COR-L47 (cell line): ENCODE measurements at places on chromosomes 4 and X.

- peak; percentile 34 for DNase-seq
Observed at GRCh38 chrX:110210417-110211139, 107.3 kb downstream of the AMMECR1 start.

- DNase-seq = no peak
Observed at GRCh38 chr4:69787879-69788278, 27.5 kb upstream of the SULT1B1 start.

DNA sequence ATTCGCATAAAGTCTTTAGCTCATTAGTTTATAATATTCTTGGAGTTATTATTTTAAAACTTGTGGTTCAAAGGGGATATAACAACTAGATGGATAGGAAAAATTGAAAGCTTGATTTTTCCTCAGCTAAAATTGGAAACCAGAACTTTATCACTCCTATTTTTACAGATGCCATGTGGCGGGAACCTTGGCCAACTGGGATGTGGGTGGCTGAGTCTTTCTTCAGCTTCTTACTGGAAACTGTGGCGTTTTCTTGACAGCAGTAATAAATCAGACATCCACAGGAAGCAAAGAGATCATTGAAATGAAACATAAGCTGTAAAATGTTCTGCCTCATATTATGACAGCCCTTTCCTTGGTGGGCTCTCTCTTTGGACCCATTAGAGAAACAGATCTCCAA lies 84.1 kb downstream of the SPATA18 start:
- no peak for DNase-seq

GRCh38 chrX:7074148-7074907 lies 73.2 kb upstream of the STS start:
- no peak for DNase-seq

DNA sequence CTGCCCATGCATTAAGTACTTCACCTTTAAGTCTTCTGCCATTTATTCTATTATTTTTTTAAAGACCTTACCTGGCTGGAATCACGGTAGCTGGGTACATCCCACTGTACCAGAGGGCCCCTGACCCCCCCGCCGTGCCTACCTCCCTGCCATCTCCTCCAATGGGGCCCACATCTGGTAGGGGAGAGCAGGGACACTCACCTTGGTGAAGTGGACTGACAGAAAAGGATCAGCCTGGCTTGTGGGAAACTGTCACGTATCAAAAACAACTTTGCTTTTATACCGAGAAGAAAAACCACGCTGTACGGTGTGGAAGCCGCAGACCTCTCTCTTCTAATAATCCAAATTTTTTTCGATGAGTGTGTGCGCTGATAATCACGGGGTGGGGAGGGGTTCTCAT lies at the start of gene FOXP3:
FOXP3 (minus strand) TSS at position 251 of the 400 bp plus-strand sequence. CDS start 6,205 bp downstream, outside the sequence.
- no peak for DNase-seq

DNA sequence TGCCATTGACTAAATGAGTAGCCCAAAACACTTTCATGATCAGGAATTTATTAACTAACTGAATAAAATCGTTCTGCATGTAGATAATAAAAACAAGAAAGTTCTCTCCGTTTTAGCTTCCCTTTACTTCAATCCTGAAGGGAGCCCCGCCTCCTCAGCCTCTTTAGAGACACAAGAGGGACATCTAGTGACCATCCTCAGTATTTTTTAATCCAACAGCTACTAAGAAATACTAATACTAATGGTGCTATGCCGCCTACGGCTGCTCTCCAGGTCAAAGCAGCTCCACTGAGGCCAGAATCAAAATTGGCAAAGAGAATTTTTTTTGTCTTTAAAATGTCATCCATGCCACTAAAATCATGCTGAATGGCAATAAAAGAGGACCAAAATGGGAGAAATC lies 3.2 kb upstream of the PCDH19 start:
- DNase-seq = peak; percentile 27

DNA sequence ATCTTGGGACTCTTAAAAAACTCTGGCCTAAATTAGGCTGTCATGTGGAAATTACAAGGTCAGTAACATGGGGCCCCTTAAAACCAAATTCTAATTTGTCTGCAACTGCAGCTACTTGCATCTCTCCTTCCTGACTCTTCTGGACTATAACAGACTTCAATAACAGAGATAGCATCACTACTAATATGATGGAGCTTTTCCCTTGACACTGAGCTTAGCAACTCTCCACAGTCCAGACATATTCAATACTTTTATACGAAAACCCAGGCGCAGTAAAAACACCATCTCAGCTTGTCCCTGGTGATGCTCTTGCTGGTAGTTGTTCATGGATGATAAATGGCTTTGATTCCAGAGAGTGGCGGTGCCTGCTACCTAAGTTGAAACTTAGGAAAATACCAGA lies 850.4 kb downstream of the STIM2 start:
- DNase-seq = no peak

DNA sequence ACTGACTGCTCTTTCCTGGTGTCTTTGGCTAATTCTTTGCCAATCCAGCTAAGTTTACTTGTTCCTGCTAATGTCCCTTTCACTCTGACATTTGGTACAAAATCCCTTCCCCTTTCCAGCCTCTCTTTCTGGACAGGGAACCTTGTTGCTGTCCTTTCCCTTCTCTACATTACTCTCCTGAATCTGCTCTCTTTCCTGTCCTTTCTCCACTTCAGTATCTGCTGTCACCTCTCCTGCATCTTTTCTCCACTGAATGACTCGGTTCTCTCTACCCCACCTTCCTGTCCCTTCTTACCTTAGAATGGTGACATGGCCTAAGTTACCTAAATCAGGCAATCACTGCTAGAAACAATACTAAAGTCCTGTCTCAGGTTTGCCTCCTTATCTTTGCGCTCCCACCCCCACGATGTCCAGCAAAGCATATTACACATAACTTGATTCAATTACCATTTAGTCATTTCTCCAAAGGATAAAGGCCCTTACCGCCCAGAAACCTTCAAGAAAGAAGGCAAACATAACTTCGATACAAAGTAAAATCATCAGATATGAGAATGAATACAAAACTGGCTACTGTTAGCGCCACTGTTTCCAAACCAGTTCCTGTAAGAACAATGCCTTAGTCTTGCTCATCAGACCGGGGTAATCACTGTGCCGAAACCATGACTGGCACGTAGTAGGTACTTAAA lies 890 bp downstream of the BOD1L1 start:
- no peak for DNase-seq

DNA sequence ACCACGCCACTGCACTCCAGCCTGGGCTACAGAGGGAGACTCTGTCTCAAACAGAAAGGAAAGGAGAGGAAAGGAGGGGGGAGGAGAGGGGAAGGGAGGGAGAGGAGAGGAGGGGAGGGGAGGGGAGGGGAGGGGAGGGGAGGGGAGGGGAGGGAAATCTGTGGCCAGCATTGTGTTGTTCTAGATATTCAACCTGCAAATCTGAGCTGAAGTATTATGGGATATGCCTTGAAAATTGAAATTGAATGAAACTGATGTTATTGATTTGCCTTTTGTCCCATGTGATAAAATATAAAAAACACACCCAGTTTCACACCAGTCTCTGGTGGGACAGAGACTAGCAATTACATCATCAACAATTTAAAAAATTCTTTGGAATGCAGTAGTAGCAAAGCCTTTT lies 1.5 kb downstream of the SMIM31 start:
- DNase-seq = no peak
